ENCODE measurements at places on chromosomes 13 and 19. TPM values are rescaled to one million over a fixed set of nuclear protein-coding genes. Genes with fewer than 3 reads are reported as not detected.

PDX1 gene
- polyA plus RNA-seq: not detected

TNFRSF19 gene
- 49.0 TPM for polyA plus RNA-seq

DHDH gene
- 6.0 TPM for polyA plus RNA-seq

ZMYM2 gene
- 114 TPM for polyA plus RNA-seq

CLEC17A gene
- polyA plus RNA-seq: 0.23 TPM

DNA sequence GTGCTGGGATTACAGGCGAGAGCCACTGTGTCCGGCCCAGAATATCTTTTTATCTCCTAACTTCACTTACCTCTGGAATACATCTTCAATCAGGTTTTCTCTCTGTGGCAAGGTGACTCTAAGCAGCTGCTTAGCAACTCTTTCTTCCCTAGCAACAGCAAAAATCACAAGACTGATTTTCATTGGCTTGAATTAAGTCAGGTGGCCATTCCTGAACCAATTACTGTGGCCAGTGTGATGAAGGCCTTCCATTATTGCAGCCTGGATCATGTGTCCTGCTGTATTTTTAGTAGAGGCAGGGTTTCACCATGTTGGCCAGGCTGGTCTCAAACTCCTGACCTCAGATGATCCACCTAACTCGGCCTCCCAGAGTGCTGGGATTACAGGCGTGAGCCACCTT is 9.0 kb upstream of the LTBP4 start:
- no peak for DNase-seq

- no peak for DNase-seq
Observed at GRCh38 chr13:29844441-29844840, 6.0 kb downstream of the UBL3 start.

GRCh38 chr19:45713141-45713540 is 17.6 kb downstream of the FBXO46 start:
- DNase-seq: no peak

- DNase-seq: no peak
Observed at GRCh38 chr19:11198769-11199424, 1.6 kb upstream of the KANK2 start.

- DNase-seq: no peak
Observed at GRCh38 chr19:49165111-49165750, 7.6 kb downstream of the TRPM4 start.

DNA sequence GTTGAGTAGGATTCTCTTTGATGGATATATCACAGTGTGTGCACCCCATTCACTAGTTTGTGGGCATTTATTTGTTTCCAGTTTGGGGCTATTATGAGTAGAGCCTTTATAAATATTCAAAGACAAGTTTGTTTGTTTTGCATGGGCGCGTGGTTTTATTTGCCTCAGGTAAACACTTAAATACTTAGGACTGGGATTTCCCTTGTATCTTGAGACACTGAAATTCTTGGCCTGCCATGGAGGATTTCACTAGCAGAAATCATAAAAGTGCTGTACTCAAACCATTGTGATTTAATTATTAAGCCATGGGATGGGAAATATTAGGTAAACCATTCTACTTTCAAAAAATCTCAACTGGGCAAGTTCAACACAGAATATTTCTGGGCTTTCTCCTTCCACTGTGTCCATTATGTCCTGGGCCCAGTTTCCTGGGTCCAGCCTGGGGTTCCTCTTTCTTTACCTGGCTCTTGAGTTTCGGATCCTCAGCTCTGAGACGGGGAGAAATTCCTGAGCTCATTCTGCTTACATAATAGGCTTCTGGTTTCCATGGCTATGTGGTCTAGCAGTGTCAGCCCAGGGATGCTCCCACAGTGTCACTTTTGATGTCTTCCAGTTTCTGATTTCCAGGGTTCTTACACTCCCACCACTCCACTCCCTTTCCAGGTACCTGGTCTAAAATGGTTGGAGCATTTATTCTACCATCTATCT is 14.4 kb downstream of the MYO16 start:
- no peak for DNase-seq

GRCh38 chr13:45300190-45300985 is 40.6 kb downstream of the TPT1 start:
- no peak for DNase-seq

GRCh38 chr13:110560601-110561343 is 750 bp downstream of the RAB20 start:
- DNase-seq: no peak
